Peyer's patch (tissue), 4 donors: ENCODE measurements at places on chromosomes 11 and 22. TPM values are rescaled to one million over a fixed set of nuclear protein-coding genes. Genes with fewer than 3 reads are reported as not detected.
A peak's percentile ranks its signal among the peaks of the same experiment; 100 is the strongest.

- H3K4me1 ChIP-seq, result no peaks in the 10 kb centered on the region
- H3K27me3 ChIP-seq, result no peaks in the 10 kb centered on the region
- H3K27ac ChIP-seq, result no peak overlapping the region
Measured at GRCh38 chr22:40797427-40797826, 21.7 kb downstream of the SLC25A17 start.

DNA sequence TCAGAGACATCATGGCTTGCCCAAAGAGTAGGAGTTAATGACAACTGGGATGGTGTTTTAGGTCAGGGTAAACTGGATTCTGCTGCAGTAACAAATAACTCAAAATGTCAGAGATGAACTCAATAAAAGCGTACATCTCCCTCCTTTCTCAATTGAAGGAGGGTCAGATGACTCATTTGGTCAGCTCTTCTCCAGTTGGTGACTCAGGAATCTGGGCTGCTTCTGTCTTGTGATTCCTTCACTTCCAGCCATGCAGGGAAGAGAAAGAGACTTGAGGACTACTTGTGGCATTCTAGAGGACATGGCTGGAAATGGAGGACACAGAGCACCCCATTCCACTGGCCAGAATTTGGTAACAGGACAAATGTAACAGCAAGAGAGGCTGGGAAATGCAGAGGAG is 3.2 kb upstream of the SYT13 start:
- no peak overlapping the region for H3K27ac ChIP-seq
- no peaks in the 10 kb centered on the region for H3K36me3 ChIP-seq
- no peaks in the 10 kb centered on the region for H3K4me1 ChIP-seq
- DNase-seq, result no peak
- H3K27me3 ChIP-seq, result no peaks in the 10 kb centered on the region

GRCh38 chr22:29870574-29870973 is 12.4 kb upstream of the MTMR3 start:
- no peaks in the 10 kb centered on the region for H3K4me1 ChIP-seq
- H3K27me3 ChIP-seq, result no peaks in the 10 kb centered on the region
- no peaks in the 10 kb centered on the region for H3K36me3 ChIP-seq
- DNase-seq, result no peak
- H3K27ac ChIP-seq, result no peak overlapping the region
- H3K4me3 ChIP-seq, result no peak overlapping the region

DNA sequence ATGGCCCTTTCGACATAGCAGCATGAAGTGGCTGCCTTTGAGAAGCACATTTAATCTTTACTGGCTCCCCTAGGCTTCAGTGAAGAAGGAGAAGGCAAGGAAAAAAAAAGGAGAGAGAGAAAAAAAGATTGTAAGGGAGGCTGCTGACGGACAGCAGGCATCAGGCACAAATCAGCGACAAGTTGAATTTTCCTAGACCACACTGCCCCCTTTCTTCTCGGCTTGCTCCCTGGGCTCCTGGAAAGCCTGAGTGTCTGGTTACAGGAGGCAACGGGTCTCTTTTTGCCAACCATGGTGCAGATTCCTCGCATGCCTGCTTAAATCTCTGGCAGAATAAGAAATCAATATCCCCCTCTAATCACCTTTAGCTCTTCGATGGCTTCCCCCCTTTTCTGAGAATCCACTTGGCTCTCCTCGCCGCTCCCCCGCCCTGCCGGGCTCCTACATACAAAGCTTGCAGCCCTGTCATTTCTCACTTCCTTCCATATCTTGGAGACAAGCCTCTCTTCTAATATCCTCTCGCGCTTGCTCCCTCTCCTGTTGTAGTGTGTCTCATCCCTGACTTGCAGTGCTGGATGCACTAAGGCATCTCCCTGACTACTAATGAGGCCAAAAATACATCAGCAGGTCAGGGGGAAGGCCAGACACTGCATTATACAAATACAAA is 14.3 kb downstream of the BLID start:
- peak overlapping the region; percentile 22 for H3K27ac ChIP-seq
- DNase-seq, result no peak
- H3K4me3 ChIP-seq, result peak overlapping the region; percentile 45
- H3K36me3 ChIP-seq, result no peaks in the 10 kb centered on the region
- H3K27me3 ChIP-seq, result no peaks in the 10 kb centered on the region

DNA sequence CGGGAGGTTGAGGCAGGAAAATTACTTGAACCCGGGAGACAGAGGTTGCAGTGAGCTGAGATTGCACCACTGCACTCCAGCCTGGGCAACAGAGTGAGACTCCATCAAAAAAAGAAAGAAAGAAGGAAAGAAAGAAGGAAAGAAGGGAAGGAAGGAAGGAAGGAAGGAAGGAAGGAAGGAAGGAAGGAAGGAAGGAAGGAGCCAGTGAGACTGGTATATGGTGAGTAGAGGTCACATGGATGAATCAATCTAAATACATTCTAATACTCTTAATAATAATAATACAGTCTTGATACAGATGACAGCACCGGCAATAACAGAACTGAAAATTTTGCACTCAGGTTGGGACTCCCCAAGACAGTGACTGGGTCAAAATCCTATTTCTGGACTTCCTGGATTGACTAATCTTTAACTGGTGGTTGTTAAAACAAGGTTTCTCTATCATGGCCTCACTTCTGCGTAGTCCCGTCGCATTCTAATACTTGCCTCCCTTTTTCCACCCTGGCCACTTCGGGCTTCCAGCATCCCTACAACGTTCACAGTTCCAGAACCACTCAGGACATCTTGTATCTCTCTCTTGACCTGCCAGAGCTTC is 53.5 kb upstream of the EIF3M start:
- H3K27ac ChIP-seq, result no peak overlapping the region
- no peaks in the 10 kb centered on the region for H3K36me3 ChIP-seq
- no peak for DNase-seq
- no peaks in the 10 kb centered on the region for H3K27me3 ChIP-seq
- H3K4me3 ChIP-seq, result no peak overlapping the region
- no peaks in the 10 kb centered on the region for H3K4me1 ChIP-seq

DNA sequence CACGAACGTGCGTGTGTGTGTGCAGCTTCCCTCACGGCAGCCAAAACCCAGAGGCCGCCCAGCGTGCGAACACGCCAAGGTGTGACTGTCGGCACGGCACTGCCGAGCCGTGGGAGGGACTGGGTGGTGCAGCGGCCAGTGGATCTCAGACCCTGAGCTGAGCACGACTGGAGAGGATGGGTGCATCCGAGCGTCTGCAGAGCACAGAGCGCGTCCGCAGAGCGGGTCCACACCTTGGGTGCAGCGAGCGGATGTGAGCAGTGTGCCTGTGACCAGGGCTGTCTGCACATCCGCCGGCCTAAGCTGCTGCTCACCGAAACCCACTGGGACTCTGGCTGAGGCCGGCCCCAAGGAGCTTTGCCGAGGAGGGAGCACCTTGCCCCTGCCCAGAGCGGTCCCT is 22.7 kb downstream of the PTDSS2 start:
- no peak overlapping the region for H3K4me3 ChIP-seq
- no peak for DNase-seq
- peaks cover 13% of the 10 kb centered on the region for H3K4me1 ChIP-seq
- no peaks in the 10 kb centered on the region for H3K27me3 ChIP-seq
- H3K27ac ChIP-seq, result no peak overlapping the region

- H3K36me3 ChIP-seq, result no peaks in the 10 kb centered on the region
- H3K27ac ChIP-seq, result no peak overlapping the region
- no peaks in the 10 kb centered on the region for H3K27me3 ChIP-seq
- no peaks in the 10 kb centered on the region for H3K4me1 ChIP-seq
- DNase-seq, result no peak
- no peak overlapping the region for H3K4me3 ChIP-seq
Measured at GRCh38 chr22:11360632-11361031, 4167.4 kb upstream of the OR11H1 start.

- H3K27me3 ChIP-seq, result no peaks in the 10 kb centered on the region
- DNase-seq, result no peak
- H3K36me3 ChIP-seq, result no peaks in the 10 kb centered on the region
- no peaks in the 10 kb centered on the region for H3K4me1 ChIP-seq
Measured at GRCh38 chr11:113715882-113716625, 9.9 kb upstream of the TMPRSS5 start.

DNA sequence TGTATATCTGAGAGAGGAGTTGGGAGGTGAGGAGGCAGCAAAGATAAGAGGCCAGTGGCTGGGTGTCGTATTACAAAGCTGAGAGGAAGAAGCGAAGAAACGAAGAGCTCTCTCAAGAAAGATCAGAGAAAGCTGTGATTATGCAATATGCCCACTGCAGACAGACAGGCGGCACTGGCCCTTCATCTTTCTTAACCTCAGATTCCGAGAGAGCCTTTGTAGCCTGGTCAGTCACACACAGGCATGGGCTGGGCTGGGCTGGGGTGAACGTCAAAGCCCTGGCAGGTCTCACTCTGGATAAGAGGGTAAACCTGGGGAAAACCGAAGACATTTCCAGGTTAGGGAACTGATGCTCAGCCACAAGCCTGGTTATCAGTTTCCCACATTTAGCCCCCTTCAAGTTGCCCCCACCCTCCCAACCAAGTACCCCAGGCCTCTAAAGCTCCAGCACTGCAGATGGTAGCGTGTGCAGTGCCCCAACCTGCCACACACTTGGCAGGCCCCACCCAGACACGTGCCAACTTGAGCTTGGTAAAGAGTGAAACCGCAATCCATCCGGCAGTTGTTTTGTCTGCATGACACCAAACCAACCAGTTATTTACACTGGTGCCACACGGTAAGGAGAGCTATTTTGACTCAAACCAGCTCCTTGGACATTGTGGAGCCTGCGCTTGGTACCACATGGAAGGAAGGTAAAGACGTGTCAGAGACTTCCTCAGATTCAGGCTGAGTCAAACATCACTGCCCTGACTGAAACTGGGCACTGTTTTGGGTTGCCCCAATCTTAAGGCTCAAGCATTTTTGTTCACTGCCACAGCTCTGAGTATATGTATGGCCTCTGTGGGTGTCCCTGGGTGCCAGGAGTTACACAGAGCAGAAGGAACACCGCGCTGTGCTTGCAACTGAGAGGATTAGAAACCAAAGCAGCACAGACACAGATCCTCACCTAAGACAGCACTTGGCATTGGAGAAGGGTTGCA is 135.9 kb downstream of the FDX1 start:
- no peak overlapping the region for H3K4me3 ChIP-seq
- no peak overlapping the region for H3K27ac ChIP-seq
- H3K27me3 ChIP-seq, result no peaks in the 10 kb centered on the region

- DNase-seq, result no peak
- no peaks in the 10 kb centered on the region for H3K27me3 ChIP-seq
- no peak overlapping the region for H3K4me3 ChIP-seq
- no peaks in the 10 kb centered on the region for H3K36me3 ChIP-seq
- H3K27ac ChIP-seq, result no peak overlapping the region
Measured at GRCh38 chr22:29208502-29208862, 2.8 kb downstream of the EMID1 start.

- no peaks in the 10 kb centered on the region for H3K27me3 ChIP-seq
- H3K4me3 ChIP-seq, result no peak overlapping the region
- peaks cover 14% of the 10 kb centered on the region for H3K36me3 ChIP-seq
- H3K27ac ChIP-seq, result peak overlapping the region; percentile 38
- no peaks in the 10 kb centered on the region for H3K4me1 ChIP-seq
Measured at GRCh38 chr11:8732748-8733241, 50.2 kb downstream of the RPL27A start.

DNA sequence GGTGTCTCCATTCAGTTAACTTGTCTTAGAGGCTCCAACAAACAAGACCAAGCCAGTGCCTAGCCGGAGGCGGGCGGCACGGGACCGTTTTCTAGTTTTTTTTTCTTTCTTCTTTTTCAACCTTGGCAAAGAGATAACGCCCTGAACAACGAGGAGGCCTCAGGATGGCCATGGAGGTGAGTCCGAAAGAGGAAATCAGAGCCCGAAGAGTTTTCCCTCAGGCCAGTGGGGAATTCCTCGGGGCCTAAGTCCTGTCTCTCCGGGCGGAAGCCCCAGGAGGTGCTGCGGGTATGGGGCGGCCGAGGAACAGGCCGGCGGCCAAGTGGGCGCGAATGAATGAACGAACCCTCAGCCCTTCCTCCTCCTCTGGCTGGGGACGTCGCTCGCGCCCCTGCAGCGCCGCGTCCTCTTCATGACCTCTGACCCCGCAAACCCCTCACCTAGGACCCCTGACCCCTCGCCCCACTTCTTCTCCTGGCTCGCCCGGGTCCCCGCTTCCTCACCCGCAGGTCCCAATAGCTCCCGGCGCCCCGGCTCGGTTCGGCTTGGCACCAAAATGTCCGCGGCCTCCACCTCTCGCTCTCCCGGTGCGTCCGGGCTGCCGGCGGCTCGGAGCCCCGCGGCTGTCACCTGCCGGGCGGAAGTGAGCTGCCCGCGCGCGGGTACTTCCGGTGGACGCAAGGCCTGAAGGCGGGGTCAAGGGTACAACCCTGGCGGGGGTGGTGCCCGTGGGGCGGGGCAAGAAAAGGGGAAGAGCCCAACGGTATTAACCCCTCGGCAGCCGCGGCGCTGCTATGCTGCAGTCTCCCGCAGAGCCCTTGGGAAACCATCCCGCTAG is at the start of gene AP1B1:
TSS of gene AP1B1 (minus strand) at position 650 of the 838 bp plus-strand sequence. CDS start 21,327 bp downstream, outside the sequence.
- H3K4me3 ChIP-seq, result peak within 1 kb of the TSS; percentile 67
- H3K27ac ChIP-seq, result peak within 1 kb of the TSS; percentile 85
- H3K4me1 ChIP-seq, result no peaks in the 10 kb centered on the region
- no peaks in the 10 kb centered on the region for H3K27me3 ChIP-seq

DNA sequence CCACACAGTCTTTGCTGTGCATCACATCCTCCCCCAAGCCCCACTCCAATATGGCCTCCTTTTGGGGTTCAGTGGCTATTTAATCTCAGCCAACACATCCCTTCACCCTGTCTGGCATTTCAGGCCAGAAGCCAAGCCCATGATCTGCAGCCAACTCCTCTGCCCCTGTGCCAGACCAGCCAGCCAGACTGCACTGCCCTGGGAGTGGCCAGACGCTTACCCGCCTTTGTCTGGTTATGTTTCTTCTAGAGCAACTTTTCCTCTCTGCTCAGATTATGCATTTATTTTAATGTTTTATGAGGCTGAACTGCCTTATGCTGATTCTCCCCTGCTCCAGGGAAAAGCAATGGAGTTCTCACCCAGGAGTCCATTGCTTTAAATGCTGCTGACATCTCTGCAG is 206.7 kb upstream of the TBCEL start:
- no peaks in the 10 kb centered on the region for H3K27me3 ChIP-seq
- no peaks in the 10 kb centered on the region for H3K36me3 ChIP-seq
- H3K4me1 ChIP-seq, result no peaks in the 10 kb centered on the region
- no peak overlapping the region for H3K4me3 ChIP-seq

DNA sequence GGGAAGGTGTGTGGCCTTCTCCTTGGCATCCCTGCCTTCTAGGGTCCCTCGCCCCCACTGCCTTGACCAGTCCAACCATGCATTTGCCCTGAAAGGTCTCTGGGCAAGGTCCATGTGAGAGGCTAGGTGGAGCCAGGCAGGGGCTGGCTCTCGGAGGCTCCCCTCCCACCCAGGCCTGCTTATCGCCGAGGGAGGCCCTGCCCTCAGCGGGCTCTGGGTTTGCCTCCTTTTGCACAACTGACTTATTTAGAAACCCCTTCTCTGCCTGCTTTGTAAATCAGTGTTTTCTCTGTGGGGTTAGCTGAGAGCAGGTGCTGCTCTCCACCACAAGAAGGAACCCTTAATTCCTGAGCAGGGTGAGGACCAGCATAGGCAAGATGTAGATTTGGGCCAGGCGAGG is 47.7 kb downstream of the CD82 start:
- H3K27ac ChIP-seq, result peak overlapping the region; percentile 75
- no peak for DNase-seq
- no peaks in the 10 kb centered on the region for H3K27me3 ChIP-seq
- no peaks in the 10 kb centered on the region for H3K4me1 ChIP-seq
- no peaks in the 10 kb centered on the region for H3K36me3 ChIP-seq
- H3K4me3 ChIP-seq, result no peak overlapping the region

Gene NOX4
- not detected for total RNA-seq

Gene DDIAS
- total RNA-seq, result 0.27 TPM

Gene SPI1
- 7.6 TPM for total RNA-seq

Gene LMO2
- total RNA-seq, result 5.1 TPM

Gene VSTM5
- total RNA-seq, result 2.2 TPM

Gene CTSW
- total RNA-seq, result not detected

Gene MYBPC3
- not detected for total RNA-seq
